Fibroblast of lung (primary cell): ENCODE measurements at places on chromosomes 16 and 17.

GRCh38 chr16:68388124-68388523 is 60.2 kb downstream of the SMPD3 start:
- no peak for DNase-seq

DNA sequence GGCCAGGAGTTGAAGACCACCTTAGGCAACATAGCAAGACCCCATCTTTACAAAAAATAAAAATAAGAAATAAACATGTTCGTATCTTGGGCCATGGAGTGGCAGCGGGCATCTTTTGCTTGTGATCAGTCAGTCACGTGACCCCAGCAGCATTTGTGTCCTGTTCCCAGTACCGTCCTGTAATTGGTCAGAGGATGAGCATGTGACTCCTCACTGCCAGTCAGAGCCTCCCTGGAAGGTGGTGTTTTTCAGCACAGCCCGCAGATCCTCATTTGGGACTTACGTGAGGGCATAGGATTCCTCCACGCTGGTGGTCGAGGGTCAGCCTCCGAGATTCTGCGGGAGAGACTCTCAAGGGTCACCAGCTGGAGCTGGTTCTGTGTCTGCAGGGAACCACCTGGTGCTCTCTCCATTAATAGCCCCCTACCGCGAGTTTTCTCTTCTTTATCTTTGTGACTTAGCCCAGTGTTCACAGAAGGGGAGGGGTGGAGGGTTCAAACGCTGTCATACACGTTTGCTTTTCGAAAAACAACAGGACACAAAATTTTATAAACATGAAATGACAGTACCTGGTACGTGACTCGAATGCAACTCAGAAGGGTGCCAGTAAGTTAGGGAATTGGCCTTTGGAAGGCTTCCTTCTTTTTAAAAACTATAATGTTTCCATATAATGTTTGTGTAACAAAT is 17.2 kb downstream of the MRC2 start:
- no peak for DNase-seq

DNA sequence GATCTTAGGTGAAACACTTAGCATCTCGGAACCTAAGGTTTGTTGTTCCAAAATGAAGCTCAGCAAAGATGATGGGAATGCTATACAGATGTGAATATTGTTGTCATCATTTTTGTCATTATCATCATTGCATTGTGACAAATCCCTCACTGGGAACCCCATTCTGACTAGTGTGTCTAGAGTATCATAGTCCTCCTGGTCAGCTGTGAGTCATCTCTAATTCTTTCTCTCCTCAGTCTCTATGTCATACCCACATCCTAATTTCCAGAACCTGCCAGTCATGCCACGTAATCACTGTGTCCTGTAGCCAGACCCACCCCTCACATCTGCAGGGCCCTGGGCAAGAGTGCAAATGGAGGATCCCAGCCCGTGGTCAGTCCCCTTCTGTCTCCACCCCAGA is 60.5 kb upstream of the CLEC3A start:
- DNase-seq = peak; percentile 79

GRCh38 chr17:7097940-7098339 is 16.7 kb downstream of the ASGR2 start:
- DNase-seq = peak; percentile 4

GRCh38 chr17:19546289-19547065 is 12.8 kb downstream of the SLC47A1 start:
- no peak for DNase-seq

- DNase-seq = peak; percentile 93
Measured at GRCh38 chr17:39927101-39927928, at the start of the genes LRRC3C and ORMDL3. Gene LRRC3C (plus strand): TSS chr17:39927732. CDS start chr17:39941524, 13,792 bp downstream. Gene ORMDL3 (minus strand): TSS chr17:39927601. CDS start chr17:39924203, 3,398 bp downstream.

- no peak for DNase-seq
Measured at GRCh38 chr17:1182811-1183170, 3.0 kb upstream of the ABR start.

DNA sequence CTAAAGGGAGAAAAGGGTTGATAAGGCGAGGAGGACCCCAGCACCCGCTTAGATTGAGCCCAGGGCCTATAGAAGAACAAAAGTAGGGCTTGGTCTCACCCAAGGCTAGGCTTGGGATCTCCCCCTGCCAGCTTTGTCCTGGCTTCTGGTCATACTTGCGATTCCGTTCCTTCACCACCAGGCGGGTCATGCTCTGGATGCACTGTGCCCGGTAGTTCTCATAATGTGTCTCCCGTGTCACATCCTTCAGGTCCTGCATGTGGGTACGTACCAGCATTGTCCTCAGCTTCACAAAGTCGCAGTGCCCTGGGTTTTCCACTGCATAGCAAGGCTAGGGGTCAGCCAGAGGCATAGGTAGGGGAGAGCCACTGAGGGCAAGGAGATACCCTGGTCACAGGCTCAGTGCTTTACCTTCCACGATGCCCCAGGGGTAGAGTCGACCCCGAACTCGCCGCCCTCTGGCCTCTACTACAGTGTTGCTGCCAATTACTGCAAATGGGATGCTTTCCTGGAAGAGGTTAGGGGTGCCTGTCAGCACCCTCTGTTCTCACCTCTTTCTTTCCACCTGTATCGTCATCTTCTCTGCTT is 6.5 kb upstream of the MTMR4 start:
- DNase-seq = no peak

- DNase-seq = no peak
Measured at GRCh38 chr16:67191411-67191994, 452 bp upstream of the E2F4 start.

DNA sequence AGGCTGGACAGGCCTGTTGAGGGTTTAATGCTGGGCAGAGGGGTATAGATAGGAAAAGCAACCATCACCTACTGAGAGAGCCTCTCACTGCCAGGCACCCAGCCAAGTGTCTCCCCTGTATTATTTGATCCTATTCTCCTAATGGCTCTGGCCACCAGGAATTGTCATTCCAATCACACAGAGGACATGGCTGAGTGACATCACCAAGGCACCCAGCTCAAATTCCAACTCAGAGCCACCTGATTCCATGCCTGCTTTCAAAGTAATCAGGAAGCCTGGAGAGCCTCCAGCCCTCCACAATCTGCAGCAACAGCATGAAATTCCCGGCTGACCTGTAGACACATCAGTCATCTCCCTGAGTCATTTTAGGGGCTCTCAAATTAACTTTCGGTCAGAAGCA is 368.9 kb upstream of the C16orf82 start:
- DNase-seq = no peak

DNA sequence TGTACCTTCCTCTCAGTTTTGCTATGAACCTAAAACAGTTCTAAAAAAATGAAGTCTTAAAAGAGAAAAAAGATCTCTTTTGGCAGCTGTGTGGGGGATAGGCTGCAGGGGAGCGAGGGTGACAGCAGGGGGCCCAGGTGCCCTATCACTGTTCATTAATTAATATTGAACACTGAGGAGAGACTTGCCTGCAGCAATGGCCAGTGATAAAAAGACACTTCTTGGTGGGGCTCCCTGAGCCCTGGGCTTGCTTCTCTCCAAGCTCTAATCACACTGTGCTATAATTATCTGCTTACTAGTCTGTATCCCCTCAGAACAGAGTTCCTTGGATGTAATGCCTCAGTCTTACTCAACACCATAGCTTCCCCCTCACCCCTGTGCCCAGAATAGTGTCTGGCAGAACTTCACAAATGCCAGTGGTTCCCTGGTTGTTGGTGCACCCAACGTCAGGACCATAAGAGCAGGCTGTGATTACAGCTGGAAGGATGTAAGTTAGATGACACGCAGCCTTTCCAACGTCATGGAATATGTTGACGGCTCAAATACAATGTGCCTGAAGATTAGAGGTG is 52.0 kb upstream of the IRX6 start:
- no peak for DNase-seq

GRCh38 chr17:36888236-36888951 is 48.9 kb upstream of the LHX1 start:
- no peak for DNase-seq

DNA sequence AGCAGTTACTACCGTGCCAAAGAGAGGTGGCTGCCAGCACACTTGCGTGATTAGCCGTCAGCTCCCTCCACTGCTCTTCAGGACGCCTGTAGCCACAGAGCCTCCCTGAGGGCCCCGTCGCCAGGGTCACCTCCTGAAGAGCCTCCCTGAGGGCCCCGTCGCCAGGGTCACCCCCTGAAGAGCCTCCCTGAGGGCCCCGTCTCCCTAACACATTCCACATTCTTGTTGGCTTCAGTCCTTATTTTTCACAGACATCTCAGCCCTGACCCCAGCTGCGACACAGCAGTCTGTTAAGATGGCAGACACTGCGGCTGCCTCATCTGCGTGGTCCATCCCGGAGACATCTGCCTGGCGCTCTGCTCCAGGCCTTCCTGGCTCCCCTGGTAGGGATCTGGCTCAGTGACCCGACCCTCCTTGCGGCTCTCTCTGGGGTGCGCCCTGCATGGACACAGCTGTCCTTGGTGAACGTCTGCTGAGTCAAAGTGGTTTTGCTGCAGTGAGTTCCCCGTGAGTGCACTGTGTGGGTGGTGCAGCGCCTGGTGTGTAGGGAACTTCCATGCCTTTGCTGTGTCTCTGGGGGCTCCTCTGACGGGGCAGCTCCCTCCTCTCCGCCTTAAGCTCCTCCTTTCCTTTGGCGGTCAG is 11.4 kb downstream of the ACSF3 start:
- DNase-seq = no peak

DNA sequence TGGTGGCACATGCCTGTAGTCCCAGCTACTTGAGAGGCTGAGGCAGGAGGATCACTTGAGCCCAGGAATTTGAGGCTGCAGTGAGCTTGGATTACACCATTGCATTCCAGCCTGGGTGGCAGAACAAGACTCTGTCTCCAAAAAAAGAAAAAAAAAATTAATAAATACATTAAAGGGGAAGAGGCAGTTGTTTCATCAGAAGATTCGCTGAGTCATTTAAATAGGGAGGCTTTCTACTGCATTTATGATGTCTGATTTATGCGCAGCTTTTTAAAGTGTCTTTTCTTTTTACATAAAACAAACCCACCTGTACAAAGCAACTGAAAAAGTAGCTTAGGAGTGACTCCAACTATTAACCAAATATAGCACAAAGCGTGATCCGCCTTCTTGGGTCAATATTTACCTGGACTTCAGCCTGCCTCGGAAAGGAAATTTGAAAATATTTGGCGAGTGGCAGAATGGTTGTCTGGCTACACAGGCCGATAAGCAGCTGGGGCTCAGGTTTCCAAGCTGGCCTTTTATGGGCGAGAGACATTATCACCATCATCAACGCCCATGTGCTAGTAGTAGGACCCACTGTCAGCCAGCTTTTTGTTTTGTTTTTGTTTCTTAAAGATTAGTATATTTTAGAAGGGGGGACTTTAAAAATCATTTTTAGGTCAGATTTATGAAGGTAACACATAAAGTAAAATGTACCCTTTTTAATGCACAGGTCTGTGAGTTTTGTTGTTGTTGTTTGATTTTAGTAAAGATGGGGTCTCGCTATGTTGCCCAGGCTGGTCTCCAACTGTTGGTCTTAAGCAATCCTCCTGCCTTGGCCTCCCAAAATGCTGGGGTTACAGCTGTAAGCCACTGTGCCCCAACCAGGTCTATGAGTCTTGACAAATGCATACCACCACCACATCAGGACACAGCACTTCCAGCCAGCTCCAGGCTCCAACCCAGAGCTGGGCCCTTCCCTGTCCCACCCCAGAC is 42.5 kb upstream of the RASD1 start:
- peak; percentile 33 for DNase-seq

DNA sequence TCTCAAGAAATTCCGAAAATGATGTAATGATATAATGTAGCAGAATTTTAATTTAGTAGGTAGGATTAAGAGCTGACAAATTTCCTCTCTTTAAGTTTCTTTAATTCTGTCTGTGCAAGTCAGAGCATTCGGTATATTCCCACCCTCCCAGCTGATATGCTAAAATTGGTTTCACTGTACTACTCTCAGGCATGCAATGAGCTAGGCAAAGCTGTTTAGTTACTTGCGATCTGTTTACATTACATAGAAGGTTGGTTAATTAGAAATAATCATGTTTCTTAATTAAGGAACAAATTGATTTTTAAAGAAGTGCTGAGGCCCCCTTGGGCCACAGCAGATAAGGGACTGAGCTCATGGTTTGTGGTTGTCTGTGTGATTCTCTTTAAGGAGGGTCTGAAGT is 432.8 kb upstream of the HSBP1 start:
- DNase-seq = no peak

GRCh38 chr17:29583324-29584248 is 5.9 kb downstream of the GIT1 start:
- no peak for DNase-seq

GRCh38 chr17:2023692-2024571 is 1.2 kb downstream of the RTN4RL1 start:
- DNase-seq = peak; percentile 60

GRCh38 chr17:6420173-6420641 is 14.7 kb downstream of the AIPL1 start:
- no peak for DNase-seq

- DNase-seq = no peak
Measured at GRCh38 chr16:69108064-69108904, 2.8 kb downstream of the HAS3 start.

DNA sequence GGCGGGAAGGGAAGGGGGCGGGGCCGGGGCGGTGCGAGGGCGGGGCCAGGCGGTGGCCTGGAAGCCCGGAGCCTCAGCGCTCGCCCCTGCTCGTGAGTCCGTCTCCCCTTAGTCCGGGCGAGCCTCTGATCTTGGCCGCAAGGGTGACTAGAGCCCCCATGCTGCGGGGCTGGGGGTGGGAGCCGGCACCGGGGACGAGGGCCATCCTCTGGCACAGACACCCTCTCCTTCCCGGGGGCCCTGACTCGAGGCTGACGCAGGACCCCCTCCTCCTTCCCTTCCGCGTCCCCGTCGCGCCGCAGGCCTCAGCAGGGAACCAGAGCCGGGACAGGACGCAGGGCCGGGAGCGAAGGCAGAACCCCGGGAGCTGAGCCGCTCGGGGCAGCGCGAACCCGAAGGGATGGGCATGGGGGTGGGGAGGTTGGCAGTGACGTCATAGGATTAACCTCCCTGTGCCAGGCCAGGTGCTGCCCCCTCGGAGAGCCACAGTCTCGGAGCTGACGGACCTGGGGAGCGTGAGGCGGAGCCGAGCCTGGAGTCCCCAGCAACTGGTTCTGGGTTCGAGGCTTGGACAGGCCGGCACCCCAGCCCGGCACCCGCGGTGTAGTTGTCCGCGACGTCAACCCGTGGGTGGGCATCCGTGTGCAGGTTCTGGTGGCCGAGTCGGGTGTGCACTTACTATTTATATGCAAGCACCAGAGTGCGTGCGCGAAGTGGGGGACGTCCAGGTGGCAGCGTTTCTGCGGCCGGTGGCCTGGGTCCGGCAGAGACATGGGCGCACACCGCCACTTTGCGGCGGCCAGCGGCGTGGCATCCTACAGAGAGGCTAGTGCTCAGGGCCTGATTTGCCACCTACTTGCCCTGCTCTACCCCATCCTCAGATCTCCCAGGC is 503 bp upstream of the PLCD3 start:
- peak; percentile 74 for DNase-seq

DNA sequence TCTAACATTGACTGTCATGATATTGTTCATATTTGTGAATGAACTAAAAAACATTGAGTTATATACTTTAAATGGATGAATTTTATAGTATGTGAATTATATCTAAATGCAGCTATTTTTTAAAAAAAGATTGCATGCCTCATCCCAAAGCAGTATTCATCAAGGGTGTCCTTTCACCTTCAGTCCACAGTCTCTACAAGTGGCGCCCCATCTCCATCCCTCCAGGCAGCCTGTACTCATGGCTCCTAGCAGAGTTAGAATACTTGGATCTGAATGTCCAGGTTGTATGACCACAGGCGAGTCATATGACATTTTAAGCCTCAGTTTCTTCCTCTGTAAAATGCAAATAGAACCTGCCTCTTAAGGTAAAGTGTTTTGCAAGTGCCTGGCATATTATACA is 69.8 kb downstream of the TMEM100 start:
- no peak for DNase-seq

GRCh38 chr17:61065263-61065773 is 334.3 kb upstream of the TBX2 start:
- DNase-seq = peak; percentile 62

GRCh38 chr16:3637371-3637923 is 17.0 kb upstream of the DNASE1 start:
- no peak for DNase-seq
